Endothelial cell (in vitro differentiated cells): ENCODE measurements at places on chromosomes 1 and 21.

DNA sequence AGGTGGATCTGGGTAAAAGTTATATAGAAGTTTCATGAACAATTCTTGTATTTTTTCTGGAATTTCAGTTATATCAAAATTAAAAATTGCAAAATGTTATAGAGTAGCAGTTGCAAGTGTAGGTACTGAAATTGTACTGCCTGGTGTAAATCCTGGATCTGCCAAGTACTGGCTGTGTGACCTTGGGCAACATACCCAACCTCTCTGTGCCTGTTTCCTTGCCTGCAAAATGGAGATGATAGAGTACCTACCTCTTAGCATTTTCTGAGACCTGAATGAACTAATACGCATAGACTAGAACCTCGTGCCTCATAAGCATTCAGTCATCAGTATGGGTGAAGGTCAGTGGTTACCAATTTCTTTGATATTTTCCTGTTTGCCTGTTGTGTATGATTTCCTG lies 290.0 kb upstream of the KAZN start:
- H3K27me3 ChIP-seq: no peaks in the 10 kb centered on the region
- DNase-seq: no peak
- H3K36me3 ChIP-seq: no peaks in the 10 kb centered on the region
- no peaks in the 10 kb centered on the region for H3K4me1 ChIP-seq

DNA sequence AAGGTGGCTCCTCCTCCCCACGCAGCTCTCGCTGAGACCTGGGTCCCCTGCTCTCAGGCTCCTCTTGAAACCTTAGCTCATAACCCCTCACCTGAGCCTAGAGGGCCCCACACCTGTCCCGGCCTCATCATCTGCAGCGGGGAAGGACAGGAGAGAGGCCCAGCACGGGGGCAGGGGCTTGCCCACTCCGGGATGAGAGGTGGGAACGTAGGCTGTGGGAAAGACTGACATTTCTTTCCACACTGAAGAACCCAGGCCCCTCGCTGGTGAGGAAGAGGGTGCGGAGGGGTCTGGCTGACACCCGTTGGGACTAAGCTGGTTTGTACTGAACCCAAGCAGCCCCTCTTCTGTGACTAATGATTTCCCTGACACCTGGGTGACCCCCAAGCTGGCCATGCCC lies 14.0 kb upstream of the NES start:
- DNase-seq: no peak
- peaks cover 21% of the 10 kb centered on the region for H3K27me3 ChIP-seq
- peaks cover 8% of the 10 kb centered on the region for H3K36me3 ChIP-seq
- no peak overlapping the region for H3K4me3 ChIP-seq

GRCh38 chr1:156444407-156445001 lies 56.1 kb downstream of the MEF2D start:
- peak overlapping the region; percentile 38 for H3K27ac ChIP-seq
- DNase-seq: peak; percentile 66
- H3K4me3 ChIP-seq: no peak overlapping the region
- H3K36me3 ChIP-seq: no peaks in the 10 kb centered on the region
- H3K27me3 ChIP-seq: peaks cover 13% of the 10 kb centered on the region

GRCh38 chr1:55216096-55216495 lies 932 bp upstream of the USP24 start:
- H3K4me1 ChIP-seq: peaks cover 51% of the 10 kb centered on the region
- peak overlapping the region; percentile 95 for H3K4me3 ChIP-seq
- H3K36me3 ChIP-seq: peaks cover 13% of the 10 kb centered on the region
- peaks cover 7% of the 10 kb centered on the region for H3K27me3 ChIP-seq
- H3K27ac ChIP-seq: peak overlapping the region; percentile 88

GRCh38 chr1:229578168-229579058 lies 19.9 kb upstream of the ABCB10 start:
- no peak overlapping the region for H3K4me3 ChIP-seq
- H3K36me3 ChIP-seq: no peaks in the 10 kb centered on the region
- no peak for DNase-seq
- H3K27ac ChIP-seq: peak overlapping the region; percentile 94

DNA sequence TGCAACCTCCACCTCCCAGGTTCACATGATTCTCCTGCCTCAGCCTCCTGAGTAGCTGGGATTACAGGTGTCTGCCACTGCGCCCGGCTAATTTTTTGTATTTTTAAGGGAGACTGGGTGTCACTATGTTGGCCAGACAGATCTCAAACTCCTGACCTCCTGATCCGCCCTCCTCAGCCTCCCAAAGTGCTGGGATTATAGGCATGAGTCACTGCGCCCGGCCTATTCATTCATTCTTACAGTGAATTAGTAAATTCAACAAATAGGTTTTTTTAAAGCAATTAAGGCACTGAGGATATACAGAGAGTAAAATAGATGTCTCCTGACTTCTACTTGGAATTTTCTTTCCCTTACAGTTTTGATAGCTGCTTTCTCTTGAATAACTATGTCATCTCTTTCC lies 43.5 kb downstream of the CDC42 start:
- no peak overlapping the region for H3K27ac ChIP-seq
- no peak overlapping the region for H3K4me3 ChIP-seq
- H3K4me1 ChIP-seq: peaks cover 37% of the 10 kb centered on the region
- H3K27me3 ChIP-seq: peaks cover 6% of the 10 kb centered on the region

DNA sequence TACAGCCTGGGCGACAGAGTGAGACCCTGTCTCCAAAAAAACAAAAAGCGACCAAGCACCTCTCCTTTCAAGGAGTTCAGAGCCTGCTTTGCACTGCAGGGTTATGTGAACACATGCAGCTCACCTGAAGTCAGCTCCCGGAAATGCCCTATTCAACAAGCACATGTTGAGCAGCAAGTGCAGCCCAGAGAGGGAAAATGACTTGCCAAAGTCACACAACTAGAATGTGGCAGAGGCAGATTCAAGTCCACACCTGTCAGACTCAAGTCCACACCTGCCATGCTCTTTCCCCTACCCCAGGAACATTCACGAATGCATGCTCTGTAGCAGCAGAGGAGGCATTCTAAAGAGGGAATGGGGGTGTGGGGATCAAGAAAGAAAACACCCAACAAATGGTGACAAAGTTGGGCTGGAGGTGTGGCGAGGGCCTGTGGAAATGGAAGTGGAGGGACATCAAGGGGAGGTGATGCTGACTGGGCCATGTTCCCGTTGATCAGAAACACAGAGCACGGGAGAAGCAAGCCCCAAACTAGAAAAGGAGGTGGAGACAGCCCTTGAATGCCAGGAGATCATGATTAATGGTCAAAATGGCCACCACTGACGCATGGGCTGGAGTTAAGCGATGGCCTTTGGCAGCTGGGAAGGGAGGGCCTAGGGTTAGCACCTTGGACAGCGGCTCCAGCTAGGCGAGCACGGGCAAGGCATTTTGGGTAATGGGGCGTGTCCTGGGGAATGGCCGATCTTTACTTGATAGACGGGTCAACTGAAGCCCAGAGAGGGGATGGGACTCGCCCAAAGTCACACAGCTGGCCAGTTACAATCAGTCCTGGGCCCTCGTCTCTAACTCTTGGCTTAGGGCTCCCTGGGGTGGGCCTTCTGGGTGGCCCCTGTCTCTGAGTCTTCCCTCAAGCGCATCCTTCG lies 21.5 kb downstream of the RAP1GAP start:
- no peak overlapping the region for H3K4me3 ChIP-seq
- peak; percentile 83 for DNase-seq
- peaks cover 3% of the 10 kb centered on the region for H3K4me1 ChIP-seq
- H3K27ac ChIP-seq: no peak overlapping the region
- peaks cover 2% of the 10 kb centered on the region for H3K36me3 ChIP-seq

GRCh38 chr1:78322928-78323680 lies 167.7 kb upstream of the PTGFR start:
- H3K27me3 ChIP-seq: peaks cover 3% of the 10 kb centered on the region
- H3K27ac ChIP-seq: no peak overlapping the region
- H3K36me3 ChIP-seq: no peaks in the 10 kb centered on the region
- no peak overlapping the region for H3K4me3 ChIP-seq
- no peak for DNase-seq

DNA sequence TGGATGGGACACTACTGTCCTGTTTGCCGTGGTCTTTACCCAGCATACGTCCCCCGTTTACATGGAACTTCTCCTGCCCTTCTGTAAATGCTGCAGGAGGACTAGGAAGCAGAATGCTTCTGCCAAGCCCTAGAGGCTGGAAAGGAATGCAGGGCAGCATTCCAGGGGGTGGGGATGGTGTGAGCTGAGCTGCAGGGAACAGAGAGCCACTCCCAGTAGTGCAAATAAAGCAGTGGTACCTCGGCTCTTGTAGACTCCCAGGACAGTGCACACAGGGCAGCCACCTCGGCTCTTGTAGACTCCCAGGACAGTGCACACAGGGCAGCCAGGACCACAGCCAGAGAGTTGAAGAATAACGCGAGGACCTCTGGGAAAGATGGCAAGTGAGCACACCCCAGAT lies 35.4 kb downstream of the PTPRU start:
- no peaks in the 10 kb centered on the region for H3K27me3 ChIP-seq
- peak; percentile 41 for DNase-seq
- H3K36me3 ChIP-seq: no peaks in the 10 kb centered on the region
- H3K4me1 ChIP-seq: peaks cover 5% of the 10 kb centered on the region
- H3K27ac ChIP-seq: no peak overlapping the region

DNA sequence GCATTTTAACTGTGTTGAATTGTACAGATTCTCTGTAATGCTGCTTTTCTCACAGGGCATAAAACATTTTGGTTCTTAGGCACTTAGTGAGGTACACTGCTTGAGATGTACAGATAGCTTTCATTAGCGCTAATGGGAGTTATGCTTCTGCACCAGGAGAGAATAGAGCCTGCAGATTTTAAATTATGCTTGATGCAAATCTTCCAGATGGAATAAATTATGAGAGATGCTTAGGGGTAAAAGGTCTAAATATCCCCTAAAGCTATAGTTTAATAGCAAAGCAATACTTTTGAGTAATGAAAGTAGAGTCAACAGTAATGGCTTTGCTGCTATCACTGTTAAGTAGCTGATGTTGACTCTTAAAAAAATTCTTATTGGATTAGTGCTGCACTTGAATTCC lies 248.9 kb downstream of the S1PR1 start:
- no peak overlapping the region for H3K4me3 ChIP-seq
- no peaks in the 10 kb centered on the region for H3K36me3 ChIP-seq
- no peaks in the 10 kb centered on the region for H3K27me3 ChIP-seq
- H3K4me1 ChIP-seq: peaks cover 10% of the 10 kb centered on the region
- H3K27ac ChIP-seq: no peak overlapping the region

DNA sequence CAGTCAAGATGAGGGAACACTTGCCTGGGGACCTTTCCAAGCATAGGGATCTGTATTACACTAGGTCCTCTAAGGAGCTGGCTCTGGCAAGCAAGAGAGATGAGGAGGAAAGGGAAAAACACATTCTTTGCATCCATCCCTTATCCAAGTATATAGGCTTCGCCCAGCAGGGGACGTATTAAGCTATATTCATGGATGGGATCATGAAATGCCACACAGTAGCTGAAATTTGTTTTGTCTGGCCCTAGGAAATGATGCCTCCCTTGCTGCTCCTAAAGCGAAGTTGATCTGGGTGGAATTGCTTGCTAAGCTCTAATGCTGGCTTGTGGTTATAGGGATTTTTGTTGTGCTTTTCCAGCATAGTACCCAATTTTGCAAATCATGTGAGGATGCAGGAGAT lies 32.1 kb downstream of the CENPF start:
- DNase-seq: no peak
- no peak overlapping the region for H3K27ac ChIP-seq
- no peak overlapping the region for H3K4me3 ChIP-seq
- H3K4me1 ChIP-seq: no peaks in the 10 kb centered on the region
- no peaks in the 10 kb centered on the region for H3K27me3 ChIP-seq

GRCh38 chr1:58782178-58783089 lies 1.4 kb downstream of the JUN start:
- peak overlapping the region; percentile 100 for H3K4me3 ChIP-seq
- peaks cover 32% of the 10 kb centered on the region for H3K4me1 ChIP-seq
- peaks cover 24% of the 10 kb centered on the region for H3K36me3 ChIP-seq
- peak; percentile 41 for DNase-seq

- peaks cover 5% of the 10 kb centered on the region for H3K36me3 ChIP-seq
- no peak overlapping the region for H3K27ac ChIP-seq
- no peaks in the 10 kb centered on the region for H3K27me3 ChIP-seq
Observed at GRCh38 chr21:42913476-42913875, 12.0 kb downstream of the ERVH48-1 start.

DNA sequence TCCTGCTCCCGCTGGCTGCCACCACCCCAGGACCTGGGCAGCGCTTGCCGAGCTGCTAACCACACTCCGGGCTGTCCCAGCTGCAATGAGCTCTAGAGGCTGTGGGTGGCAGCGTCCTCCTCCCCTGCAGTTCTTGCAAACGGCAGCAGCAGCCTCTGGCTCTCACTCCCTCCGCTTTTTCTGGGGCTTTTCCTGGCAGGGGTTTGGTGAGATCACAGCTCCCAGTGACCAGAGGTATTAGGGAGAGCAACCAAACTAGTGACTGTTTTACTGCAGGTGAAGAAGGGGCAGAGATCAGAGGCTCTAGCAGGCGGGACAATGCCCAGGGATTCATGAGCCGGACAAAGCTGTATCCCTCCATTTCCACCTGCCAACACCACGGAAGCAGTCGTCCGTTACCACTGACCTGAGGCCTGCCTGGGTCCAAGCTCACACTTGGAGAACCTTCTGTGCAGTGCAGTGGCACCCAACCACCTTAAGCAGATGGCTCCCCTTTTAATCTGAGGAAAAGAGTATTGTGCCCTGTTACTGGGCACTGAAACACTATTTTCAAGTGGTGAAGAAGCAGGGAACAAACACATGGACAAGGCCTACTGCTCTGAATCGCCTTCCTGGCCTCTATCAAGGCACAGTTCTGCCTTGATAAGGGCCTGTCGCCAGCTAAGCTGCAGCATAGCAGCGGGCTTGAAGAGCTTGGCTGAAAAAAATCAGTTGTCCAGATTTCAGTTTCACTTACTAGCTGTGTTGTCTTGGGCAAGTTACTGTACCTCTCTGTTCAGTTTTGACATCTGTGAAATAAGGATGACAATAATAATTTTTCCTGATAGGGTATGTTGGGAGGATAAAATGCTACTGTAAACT lies at the start of gene F5:
F5 (minus strand) TSS at position 87 of the 861 bp plus-strand sequence. CDS start 95 bp downstream, outside the sequence.
- H3K4me1 ChIP-seq: peaks cover 4% of the 10 kb centered on the region
- no peaks in the 10 kb centered on the region for H3K36me3 ChIP-seq
- H3K27ac ChIP-seq: no peak within 1 kb of the TSS
- no peaks in the 10 kb centered on the region for H3K27me3 ChIP-seq
- peak; percentile 74 for DNase-seq

DNA sequence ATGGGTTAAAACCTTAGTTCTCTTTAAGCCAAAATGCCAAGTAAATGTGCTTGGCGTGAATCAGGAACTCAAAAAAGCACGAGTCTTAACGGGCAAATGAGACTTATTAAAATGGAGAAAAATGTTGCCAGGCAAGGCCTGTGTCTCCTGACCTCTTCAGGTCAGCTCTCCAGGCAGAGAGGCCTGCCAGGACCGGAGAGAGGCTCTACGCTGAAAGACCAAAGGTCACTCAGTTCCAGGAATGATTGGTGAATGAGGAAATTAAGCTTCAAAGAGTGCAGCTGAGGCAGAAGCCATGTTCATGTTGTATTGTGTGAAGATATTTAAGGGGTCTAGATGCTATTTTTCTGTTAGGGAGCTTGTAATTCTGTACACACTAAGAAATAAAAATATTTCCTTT lies 66.6 kb downstream of the SPAG17 start:
- H3K27me3 ChIP-seq: peaks cover 1% of the 10 kb centered on the region
- no peaks in the 10 kb centered on the region for H3K36me3 ChIP-seq
- H3K27ac ChIP-seq: no peak overlapping the region
- no peak for DNase-seq
- H3K4me1 ChIP-seq: peaks cover 11% of the 10 kb centered on the region
